ENCODE measurements at places on chromosomes 12 and 14. TPM values are rescaled to one million over a fixed set of nuclear protein-coding genes. Genes with fewer than 3 reads are reported as not detected.

ANKS1B gene
- total RNA-seq: 0.64 TPM

KIF21A gene
- 7.1 TPM for total RNA-seq

GPR137C gene
- 0.43 TPM for total RNA-seq

DCN gene
- total RNA-seq: 125 TPM

SIX4 gene
- 8.7 TPM for total RNA-seq

TSPAN19 gene
- not detected for total RNA-seq

TARBP2 gene
- 54.8 TPM for total RNA-seq

TPPP2 gene
- total RNA-seq: not detected

HEBP1 gene
- 19.9 TPM for total RNA-seq

ARHGDIB gene
- 30.6 TPM for total RNA-seq

LTBR gene
- total RNA-seq: 69.6 TPM

RAD51AP1 gene
- total RNA-seq: 9.3 TPM
